Substantia nigra (tissue), 51 donors: ENCODE measurements at places on chromosomes 13 and 19.

DNA sequence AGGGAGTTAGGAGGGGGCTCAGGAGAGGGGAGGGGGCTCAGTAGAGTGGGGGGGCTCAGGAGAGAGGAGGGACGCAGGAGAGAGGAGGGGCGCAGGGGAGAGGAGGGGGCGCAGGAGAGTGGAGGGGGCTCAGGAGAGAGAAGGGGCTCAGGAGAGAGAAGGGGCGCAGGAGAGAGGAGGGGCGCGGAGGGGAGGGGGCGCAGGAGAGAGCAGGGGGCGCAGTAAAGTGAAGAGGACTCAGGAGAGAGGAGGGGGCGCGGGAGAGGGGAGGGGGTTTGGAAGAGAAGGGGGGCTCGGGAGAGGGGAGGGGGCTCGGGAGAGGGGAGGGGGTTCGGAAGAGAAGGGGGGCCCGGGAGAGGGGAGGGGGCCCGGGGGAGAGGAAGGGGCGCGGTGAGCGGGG lies 700 bp downstream of the MADCAM1 start:
- no peak for DNase-seq

- DNase-seq: no peak
These were observed 72.2 kb downstream of the KCTD15 start for GRCh38 chr19:33868788-33869412.

GRCh38 chr13:112726016-112726767 lies 36.4 kb downstream of the ATP11A start:
- DNase-seq: no peak

- no peak for DNase-seq
These were observed 194.4 kb downstream of the GGACT start for GRCh38 chr13:100394005-100394695.

DNA sequence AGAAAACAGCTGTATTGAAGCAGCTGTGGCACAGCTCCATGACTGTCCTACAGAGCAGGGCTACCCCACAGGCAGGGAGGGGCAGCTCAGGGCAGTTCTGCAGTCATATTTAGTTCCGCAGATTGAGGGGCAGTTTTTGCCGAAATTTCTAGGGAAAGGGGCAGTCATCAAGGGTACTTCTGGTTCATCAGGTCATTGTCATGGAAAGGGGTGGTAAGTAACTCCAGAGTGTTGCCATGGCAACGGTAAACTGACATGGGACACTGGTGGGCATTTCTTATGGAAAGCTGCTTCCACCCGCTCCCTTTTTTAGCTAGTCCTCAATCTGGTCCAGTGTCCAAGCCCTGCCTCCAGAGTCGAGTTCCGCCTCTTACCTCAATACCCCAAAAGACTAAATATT lies 702.8 kb downstream of the LIG4 start:
- no peak for DNase-seq

- no peak for DNase-seq
These were observed 56.2 kb upstream of the AKAP11 start for GRCh38 chr13:42215578-42216421.

- DNase-seq: no peak
These were observed 171.6 kb downstream of the ZIC5 start for GRCh38 chr13:99800011-99800410.

GRCh38 chr13:38993381-38993780 lies 2.8 kb upstream of the STOML3 start:
- DNase-seq: no peak

- DNase-seq: no peak
These were observed 38.8 kb downstream of the SHISA2 start for GRCh38 chr13:26012995-26013394.

DNA sequence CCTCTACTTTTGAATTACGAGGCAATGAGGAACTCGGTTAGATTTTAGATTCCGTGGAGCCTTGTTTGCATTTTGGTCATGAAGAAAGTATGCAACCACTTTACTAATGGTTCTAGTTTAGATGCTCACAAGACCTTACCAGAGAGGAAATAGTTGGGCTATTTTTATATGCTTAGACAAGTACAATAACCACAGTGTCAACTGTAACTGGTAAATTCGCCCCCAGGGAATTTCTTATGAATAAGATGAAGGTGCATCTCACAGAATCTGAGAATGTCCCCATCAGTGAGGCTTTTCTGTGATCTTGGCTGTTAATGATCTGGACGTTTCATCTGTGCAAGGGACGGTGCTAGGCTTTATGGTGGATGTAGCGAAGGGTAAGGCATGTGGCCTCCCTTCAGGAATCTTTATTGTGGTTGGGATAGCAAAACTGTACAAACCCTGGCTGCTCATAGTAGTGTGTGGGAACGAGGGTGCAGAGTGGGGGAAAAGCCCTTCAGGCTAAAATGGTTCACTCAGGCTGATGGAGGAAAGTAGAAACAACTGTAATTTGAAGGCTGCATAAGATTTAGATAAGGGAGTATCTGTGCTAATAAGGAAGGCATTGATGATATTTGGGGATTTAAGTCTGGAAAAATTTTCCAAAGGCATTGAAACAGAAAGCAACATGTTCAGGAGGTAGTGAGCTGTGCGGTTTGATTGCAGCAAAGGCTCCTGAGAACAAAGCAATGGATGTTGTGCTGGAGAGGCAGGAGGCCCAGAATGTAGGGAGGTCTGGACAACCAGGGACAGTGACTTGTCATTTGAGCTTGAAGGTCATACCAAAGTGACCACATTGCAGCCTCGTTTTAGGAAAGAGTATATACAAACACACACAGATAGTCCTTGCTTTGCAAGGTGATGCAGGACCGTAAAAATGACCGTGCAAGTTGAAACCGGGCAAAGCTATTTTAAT lies 28.4 kb downstream of the UBAC2 start:
- no peak for DNase-seq

GRCh38 chr19:522726-523125 lies 8.8 kb upstream of the CDC34 start:
- DNase-seq: no peak

GRCh38 chr19:8320564-8321066 lies 560 bp downstream of the NDUFA7 start:
- DNase-seq: no peak

- no peak for DNase-seq
These were observed 13.0 kb downstream of the PRKCSH start for GRCh38 chr19:11448410-11448809.

- DNase-seq: no peak
These were observed 176.4 kb downstream of the FLT1 start for GRCh38 chr13:28318496-28318895.

DNA sequence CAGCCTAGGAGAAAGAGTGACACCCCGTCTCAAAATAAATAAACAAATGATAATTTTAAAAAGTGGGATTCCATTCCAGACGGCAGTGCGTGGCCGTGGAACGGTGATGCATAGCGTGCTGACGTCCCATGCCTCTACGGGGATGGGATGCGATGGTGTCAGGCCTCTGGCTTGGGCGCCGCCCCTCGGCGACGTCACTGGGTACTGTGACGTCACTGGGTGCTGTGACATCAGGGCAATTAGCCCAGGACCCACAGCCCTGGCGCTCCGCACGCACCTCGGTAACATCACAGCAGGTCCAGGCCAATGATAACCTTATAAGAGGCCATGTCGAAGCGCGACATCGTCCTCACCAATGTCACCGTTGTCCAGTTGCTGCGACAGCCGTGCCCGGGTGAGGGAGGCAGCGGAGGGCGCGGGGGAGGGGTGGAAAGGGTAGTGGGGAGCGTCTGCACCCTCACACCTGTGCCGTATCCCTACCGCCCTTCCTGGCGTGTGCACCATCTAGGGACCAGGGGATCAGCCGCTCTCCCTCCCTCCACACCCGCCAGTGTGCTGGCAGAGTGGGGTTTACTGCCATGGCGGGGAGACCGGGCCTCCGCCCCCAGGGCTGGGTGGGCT lies at the start of gene GAPDHS:
GAPDHS (plus strand) TSS at position 256 of the 621 bp plus-strand sequence; CDS start at position 328, 72 bp downstream.
- no peak for DNase-seq

DNA sequence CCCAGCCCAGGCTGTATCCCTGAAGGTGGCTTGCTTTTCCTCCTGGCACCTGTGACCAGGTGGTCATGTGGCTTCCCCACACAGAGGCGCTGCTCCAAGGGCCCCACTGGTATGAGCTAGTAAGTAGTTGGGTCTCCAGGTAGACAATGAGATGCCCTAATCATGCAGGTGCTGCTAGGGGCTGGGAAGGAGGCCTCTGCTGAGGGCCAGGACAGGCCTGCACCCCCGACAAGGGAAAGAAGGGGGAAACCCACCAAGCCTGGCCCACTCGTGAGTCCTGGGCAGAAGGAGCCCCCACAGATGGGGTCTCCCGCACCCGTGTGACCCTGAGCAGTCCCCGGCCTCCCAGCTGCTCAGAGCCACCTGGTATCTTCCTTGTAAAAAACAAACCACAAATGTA lies 13.2 kb downstream of the PEX11G start:
- DNase-seq: no peak

GRCh38 chr19:42216653-42217519 lies 591 bp downstream of the DEDD2 start:
- DNase-seq: peak; percentile 71

GRCh38 chr13:43408274-43408673 lies 378.5 kb downstream of the ENOX1 start:
- DNase-seq: no peak

- no peak for DNase-seq
These were observed 84.3 kb downstream of the SIPA1L3 start for GRCh38 chr19:37991176-37991835.
